ENCODE measurements at places on chromosomes 11 and 22.

DNA sequence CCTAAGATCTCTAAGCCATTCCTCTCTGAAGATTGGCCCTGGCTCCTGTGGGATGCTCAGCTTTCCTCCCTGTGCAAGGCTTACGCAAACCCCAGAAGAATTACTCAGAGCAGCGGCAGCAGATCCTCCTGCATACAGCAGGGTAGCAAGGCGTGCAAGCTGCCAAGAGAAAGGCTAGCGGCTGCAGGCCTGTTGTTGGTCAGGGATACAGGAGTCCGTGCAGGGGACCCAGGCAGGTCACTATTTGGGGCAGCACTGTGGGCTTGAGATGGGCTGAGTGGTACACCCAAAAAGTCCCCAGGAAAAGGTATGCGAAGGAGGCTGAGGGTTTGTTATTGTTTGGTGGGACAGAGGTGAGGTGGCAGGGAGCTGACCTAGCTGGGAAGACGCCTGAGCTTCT lies 1.5 kb downstream of the GLB1L2 start:
- peaks cover 14% of the 10 kb centered on the region for H3K27me3 ChIP-seq
- H3K27ac ChIP-seq: no peak overlapping the region
- no peak for DNase-seq
- no peak overlapping the region for H3K4me3 ChIP-seq

- H3K27ac ChIP-seq: peak overlapping the region; percentile 12
- peaks cover 10% of the 10 kb centered on the region for H3K27me3 ChIP-seq
- H3K4me3 ChIP-seq: no peak overlapping the region
Measured at GRCh38 chr11:76781046-76781801, 1.9 kb upstream of the TSKU start.

GRCh38 chr22:19916941-19917340 lies 24.6 kb upstream of the COMT start:
- H3K36me3 ChIP-seq: peaks cover 47% of the 10 kb centered on the region
- no peaks in the 10 kb centered on the region for H3K4me1 ChIP-seq
- no peak overlapping the region for H3K27ac ChIP-seq
- no peak overlapping the region for H3K4me3 ChIP-seq
- DNase-seq: no peak

- no peaks in the 10 kb centered on the region for H3K36me3 ChIP-seq
- H3K27ac ChIP-seq: no peak overlapping the region
Measured at GRCh38 chr11:79744941-79745340, 304.1 kb upstream of the TENM4 start.

DNA sequence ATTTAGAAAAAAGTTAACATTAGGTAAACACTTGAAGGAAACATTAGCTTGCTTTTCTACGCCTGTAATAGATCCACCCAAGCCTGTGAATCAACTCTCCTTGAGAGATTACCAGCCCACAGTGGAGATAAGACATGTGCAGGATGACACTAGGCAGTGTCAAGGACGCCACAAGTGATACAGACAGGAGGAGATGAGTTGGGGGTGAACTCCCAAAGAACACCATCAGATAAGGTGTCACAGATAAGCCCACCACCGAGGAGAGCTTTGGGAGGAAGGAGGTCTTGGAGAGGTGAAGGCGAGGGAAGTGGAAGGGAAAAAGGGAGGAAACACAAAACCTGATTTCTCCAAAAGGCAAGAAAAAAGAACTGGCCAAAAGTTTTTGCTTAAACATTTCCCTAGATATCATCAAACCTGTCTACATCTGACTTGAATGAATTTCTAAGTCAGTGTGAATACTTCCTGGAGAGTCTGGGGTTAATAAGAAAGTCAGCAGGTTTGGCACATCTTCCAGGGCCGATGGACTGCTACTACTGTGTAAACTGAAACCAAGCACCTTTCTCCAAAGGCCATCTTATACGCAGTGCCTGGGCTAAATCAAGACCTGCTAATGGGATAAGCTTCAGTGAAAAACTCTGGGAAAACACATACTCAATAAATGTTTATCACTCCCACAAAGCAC lies 15.5 kb downstream of the CLTCL1 start:
- no peak overlapping the region for H3K27ac ChIP-seq
- DNase-seq: no peak
- H3K36me3 ChIP-seq: peaks cover 6% of the 10 kb centered on the region

- no peaks in the 10 kb centered on the region for H3K27me3 ChIP-seq
- no peaks in the 10 kb centered on the region for H3K36me3 ChIP-seq
- H3K4me1 ChIP-seq: no peaks in the 10 kb centered on the region
- no peak for DNase-seq
- H3K4me3 ChIP-seq: no peak overlapping the region
Measured at GRCh38 chr11:11382858-11383532, 29.9 kb upstream of the CSNK2A3 start.

DNA sequence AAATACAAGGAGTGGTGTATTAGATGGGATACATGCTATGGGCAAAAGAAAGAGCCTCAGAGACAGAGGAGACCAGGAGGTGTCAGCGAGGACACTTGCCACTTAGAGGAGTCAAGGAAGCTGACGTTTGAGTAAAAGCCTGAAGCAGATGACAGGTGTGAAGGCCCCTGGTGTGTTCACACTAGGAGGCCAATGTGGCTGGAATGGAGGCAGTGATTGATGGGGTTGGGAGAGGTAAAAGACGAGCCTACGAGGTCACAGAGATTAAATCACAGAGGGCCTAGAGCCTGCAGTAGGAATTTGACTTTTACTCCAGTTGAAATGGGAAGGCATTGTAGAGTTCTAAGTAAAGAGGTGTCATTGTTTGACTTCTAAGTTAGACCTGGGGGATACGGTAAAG lies 12.0 kb upstream of the GDPD5 start:
- no peak overlapping the region for H3K27ac ChIP-seq
- DNase-seq: no peak
- H3K4me1 ChIP-seq: peaks cover 8% of the 10 kb centered on the region
- H3K27me3 ChIP-seq: no peaks in the 10 kb centered on the region
- no peaks in the 10 kb centered on the region for H3K36me3 ChIP-seq

- peaks cover 5% of the 10 kb centered on the region for H3K27me3 ChIP-seq
- H3K4me1 ChIP-seq: no peaks in the 10 kb centered on the region
- H3K27ac ChIP-seq: no peak overlapping the region
- no peak overlapping the region for H3K4me3 ChIP-seq
Measured at GRCh38 chr11:45737056-45737455, 67.9 kb upstream of the SLC35C1 start.

- H3K27me3 ChIP-seq: peaks cover 1% of the 10 kb centered on the region
- H3K4me3 ChIP-seq: no peak overlapping the region
- H3K36me3 ChIP-seq: no peaks in the 10 kb centered on the region
- H3K4me1 ChIP-seq: no peaks in the 10 kb centered on the region
Measured at GRCh38 chr11:123040111-123040432, 21.9 kb downstream of the HSPA8 start.

GRCh38 chr11:39678996-39679395 lies 1780.5 kb downstream of the LRRC4C start:
- no peaks in the 10 kb centered on the region for H3K36me3 ChIP-seq
- H3K27me3 ChIP-seq: no peaks in the 10 kb centered on the region
- no peak overlapping the region for H3K27ac ChIP-seq
- no peak overlapping the region for H3K4me3 ChIP-seq
- no peak for DNase-seq
- no peaks in the 10 kb centered on the region for H3K4me1 ChIP-seq

DNA sequence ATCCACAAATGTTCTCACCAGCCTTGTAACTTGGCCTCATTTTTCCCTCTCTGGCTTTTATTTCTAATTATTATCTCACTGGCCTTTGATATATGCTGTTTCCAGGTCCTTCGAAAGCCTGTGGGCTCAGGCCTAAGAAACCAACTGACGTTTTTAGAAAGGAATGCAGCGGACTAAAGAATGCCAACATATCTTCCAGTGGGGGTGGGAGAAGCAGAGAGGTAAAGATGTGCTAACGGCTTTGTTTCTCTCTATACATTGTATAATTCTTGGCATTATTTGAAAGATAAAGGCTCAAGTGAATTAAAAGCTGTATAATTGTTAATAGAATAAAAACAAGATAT lies 28.2 kb downstream of the OR6Q1 start:
- H3K36me3 ChIP-seq: no peaks in the 10 kb centered on the region
- no peak overlapping the region for H3K4me3 ChIP-seq
- H3K4me1 ChIP-seq: peaks cover 32% of the 10 kb centered on the region
- peak overlapping the region; percentile 99 for H3K27ac ChIP-seq

Data from IMR-90 (cell line).